Progenitor cell of endocrine pancreas (in vitro differentiated cells): ENCODE measurements at places on chromosomes 7 and 10. TPM values are rescaled to one million over a fixed set of nuclear protein-coding genes. Genes with fewer than 3 reads are reported as not detected.

Gene TIMM23
- 52.4 and 57.7 TPM in 2 replicates for total RNA-seq

Gene CYP2C19
- total RNA-seq = 0.42 TPM in 1 of 2 replicates, not detected in the other

Gene RELN
- 5.4 and 6.9 TPM in 2 replicates for total RNA-seq

Gene TET1
- 36.2 and 37.3 TPM in 2 replicates for total RNA-seq

Gene CLDN12
- 48.9 and 56.6 TPM in 2 replicates for total RNA-seq

Gene PNLIPRP3
- not detected in 2 replicates for total RNA-seq

Gene NXPH1
- total RNA-seq = not detected in 2 replicates
